Endothelial cell of umbilical vein (primary cell): ENCODE measurements at places on chromosomes 11 and 22.

GRCh38 chr11:128927683-128928336, 14.9 kb downstream of the TP53AIP1 start:
- no peak for DNase-seq

- DNase-seq, result no peak
These were observed 1471.1 kb downstream of the TBC1D22A start for GRCh38 chr22:48233586-48233985.

- DNase-seq, result no peak
These were observed 40.2 kb downstream of the CELF1 start for GRCh38 chr11:47512701-47513100.

- peak; percentile 56 for DNase-seq
These were observed 79.0 kb downstream of the APIP start for GRCh38 chr11:34836958-34837856.

DNA sequence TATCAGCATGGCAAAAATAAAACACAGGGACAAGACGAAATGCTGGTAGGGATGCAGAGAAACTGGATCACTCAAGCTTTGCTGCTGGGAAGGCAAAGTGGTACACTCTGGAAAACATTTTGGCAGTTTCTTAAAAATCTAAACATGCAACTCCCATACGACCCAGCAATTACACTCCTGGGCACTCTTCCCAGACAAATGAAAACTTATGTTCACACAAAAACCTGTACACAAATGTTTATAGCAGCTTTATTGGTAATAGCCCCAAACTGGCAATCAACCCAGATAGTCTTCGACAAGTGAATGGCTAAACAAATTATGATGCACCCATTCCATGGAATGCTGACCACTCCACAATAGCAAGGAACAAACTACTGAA, 35.8 kb upstream of the PRR5 start:
- DNase-seq, result no peak

GRCh38 chr11:2579315-2580060, 120.3 kb downstream of the KCNQ1OT1 start:
- DNase-seq, result no peak

GRCh38 chr11:126700768-126701519, 299.6 kb downstream of the KIRREL3 start:
- no peak for DNase-seq

- DNase-seq, result no peak
These were observed 18.7 kb upstream of the PPFIA1 start for GRCh38 chr11:70251659-70252321.

DNA sequence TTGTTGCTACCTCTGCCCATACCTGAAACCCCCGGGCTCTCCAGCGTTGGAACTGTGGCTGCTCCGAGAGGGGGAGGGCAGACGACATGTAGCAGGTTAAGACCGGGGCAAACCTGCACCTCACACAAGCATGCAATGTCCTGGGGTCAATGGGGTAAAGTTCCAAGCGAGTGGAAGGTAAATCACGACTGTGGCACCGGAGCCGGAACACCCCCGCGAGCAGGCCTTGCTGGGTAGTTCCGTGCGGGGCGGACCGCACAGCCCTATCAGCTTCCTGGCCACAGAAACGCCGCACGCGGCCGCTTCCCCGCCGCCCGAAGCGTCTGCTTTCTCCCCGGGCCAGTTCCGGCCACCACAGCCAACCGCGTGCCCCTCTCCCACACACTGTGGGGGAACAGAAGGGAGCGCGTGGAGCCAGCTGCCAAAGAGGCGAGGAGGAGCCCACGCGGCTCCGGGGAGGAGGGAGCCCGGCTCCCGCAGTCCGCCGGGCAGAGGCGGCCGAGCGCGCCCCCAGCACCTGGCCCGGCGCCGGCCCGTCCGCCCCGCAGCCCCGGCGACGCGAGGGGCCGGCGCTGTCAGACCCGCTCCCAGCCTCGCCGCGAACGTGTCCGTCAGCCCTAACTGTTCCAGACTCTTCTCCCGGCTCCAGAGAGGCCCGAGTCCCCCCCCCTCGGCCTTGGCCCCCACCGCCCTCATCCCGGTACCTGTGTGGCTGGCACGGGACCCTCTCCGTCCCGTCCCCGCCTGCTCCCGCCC, 1.6 kb downstream of the SPTBN2 start:
- peak; percentile 27 for DNase-seq

GRCh38 chr22:42145175-42145574, 14.6 kb upstream of the CYP2D6 start:
- DNase-seq, result no peak

GRCh38 chr22:30036656-30037055, 43.6 kb upstream of the HORMAD2 start:
- DNase-seq, result no peak

DNA sequence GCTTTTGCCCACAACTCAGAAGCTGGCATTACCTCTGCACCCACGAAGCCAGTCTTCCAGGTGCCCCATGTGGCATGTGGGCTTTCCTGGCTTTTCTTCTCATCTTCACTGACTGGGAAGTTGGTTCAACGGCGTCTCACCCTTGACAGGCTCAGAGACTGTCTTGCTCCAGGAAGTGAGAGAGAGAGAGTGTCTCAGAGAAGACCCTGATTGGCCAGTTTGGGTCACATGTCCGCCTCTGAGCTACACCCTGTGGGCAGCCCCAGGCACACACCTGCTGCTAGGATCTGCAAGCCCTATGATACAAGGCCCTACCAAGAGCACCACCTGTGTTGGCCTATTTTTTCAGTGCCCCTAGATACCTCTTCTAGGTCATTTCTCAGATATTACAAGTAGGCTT, 39.0 kb downstream of the RTL6 start:
- DNase-seq, result no peak

DNA sequence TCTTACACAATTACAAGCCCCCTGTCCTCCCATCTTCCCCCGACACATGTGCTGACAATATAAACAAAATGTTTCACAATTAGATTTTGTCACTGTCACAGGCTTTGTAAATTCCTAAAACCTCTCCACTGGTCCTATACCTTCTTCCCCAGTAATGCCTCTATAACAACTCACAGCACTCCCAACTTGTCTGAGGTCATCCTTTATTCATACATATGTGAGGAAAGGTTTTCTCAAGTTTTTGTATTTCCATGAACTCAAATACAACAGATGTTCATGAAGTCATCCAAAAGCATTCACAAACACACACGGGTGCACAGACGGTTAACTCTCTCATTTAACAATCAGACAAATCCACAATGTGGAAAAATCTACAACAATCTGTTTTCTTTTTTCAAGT, 1.9 kb downstream of the OR52H1 start:
- no peak for DNase-seq

DNA sequence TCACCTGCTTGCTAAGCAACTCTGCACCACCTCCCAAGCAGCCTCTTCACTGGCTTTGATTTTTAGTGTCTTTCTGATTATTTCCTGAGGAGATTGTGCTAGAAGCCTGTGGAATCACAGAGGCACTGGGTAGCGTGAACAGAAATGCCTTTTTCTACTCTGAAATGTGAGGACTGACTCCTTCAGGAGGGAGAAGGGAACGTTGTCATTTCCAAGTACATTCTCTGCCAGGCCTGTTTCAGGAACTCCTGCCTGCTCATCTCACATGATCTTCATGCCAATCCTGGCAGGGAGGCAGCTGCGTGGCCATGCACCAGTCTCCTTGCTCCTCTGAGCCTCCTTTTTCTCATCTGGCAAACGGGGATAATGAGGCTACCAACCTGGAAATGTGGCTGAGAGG, 49.8 kb upstream of the PRDM11 start:
- no peak for DNase-seq

GRCh38 chr11:67006029-67006884, 16.7 kb upstream of the SYT12 start:
- no peak for DNase-seq
